A549 treated with Hydrocortisone at 1 μM for 4 hours (cell line): ENCODE measurements at places on chromosomes 7 and 10. TPM values are rescaled to one million over a fixed set of nuclear protein-coding genes. Genes with fewer than 3 reads are reported as not detected.

The BEND7 gene
- total RNA-seq = 6.3 to 10.6 TPM (median 9.6 TPM) in 5 replicates

The EPHA1 gene
- total RNA-seq = 0.02 to 0.21 TPM (median 0.10 TPM) in 4 of 5 replicates, not detected in the other

The GNAT3 gene
- not detected in 5 replicates for total RNA-seq

The PCLO gene
- 0.93 to 1.2 TPM (median 0.97 TPM) in 5 replicates for total RNA-seq

The HOXA11 gene
- 0.58 to 0.68 TPM (median 0.63 TPM) in 5 replicates for total RNA-seq

The STRA8 gene
- total RNA-seq = not detected in 5 replicates

The RBP4 gene
- 5.0 to 10.5 TPM (median 9.5 TPM) in 5 replicates for total RNA-seq

The SFRP5 gene
- total RNA-seq = 2.2 to 2.7 TPM (median 2.6 TPM) in 5 replicates

The TUBB8 gene
- 0.06 to 0.22 TPM (median 0.15 TPM) in 3 of 5 replicates, not detected in the others for total RNA-seq

The CPA4 gene
- 3.1 to 8.4 TPM (median 4.1 TPM) in 5 replicates for total RNA-seq

The CACNA2D1 gene
- total RNA-seq = 5.5 to 11.3 TPM (median 8.4 TPM) in 5 replicates

The KIFBP gene
- total RNA-seq = 37.7 to 53.1 TPM (median 45.7 TPM) in 5 replicates
